ENCODE measurements at places on chromosomes 3 and 15.

DNA sequence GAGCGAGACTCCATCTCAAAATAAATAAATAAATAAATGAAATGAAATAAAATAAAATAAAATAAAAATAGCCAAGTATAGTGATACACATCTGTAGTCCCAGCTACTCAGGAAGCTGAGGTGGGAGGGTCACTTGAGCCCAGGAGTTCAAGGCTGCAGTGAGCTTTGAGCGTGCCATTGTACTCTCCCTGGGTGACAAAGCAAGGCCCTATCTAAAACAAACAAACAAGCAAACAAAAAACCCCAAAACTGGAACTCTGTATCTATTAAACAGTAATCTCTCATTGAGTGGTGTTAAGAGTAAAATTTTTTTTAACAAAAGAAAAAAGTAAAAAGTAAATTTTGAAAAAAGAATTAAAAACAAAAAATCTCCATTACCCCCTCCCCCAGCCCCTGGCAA, 20.8 kb downstream of the EPM2AIP1 start:
- DNase-seq, result no peak

DNA sequence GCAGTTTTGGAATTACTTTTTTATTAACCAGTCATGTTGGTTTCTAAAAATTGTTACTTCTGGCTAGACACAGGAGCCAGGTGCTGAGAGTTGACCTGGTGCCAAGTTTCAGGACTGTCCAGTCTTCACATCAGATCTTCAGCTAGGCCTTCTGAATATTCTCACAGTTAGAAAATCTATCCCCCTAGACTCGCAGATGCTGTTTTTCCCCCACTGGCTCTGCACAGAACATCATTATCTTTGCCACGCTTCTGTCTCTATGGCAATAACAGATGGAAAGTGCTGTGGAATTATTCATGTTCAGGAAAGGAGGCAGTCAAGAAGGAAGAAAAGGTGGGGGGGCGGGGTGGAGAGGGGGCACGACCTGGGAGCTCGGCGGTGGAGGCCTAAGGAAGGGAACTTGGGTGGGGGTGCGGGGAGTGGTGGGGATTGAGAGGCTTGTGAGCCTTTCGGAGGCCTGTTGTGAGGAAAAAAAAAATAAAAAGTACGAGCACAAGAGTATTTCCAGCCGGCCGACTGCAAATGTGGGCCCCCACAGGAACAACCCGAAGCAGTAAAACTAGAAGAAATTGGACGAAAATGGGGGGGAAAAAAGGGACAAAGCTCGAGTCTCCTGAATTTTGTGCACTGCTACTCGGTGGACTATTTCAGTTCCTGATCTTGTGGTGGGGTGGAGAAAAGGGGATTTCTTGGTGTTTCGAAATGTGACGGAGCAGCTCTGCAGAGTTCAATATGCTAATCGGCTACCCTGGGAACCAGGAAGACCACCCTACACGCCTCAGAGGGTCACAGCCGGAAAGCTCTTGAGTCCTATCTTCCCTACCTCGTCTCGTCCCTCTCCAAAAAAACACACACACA, 1.5 kb upstream of the SKIL start:
- no peak for DNase-seq

- no peak for DNase-seq
Observed at GRCh38 chr3:12835052-12835665, 6.2 kb downstream of the RPL32 start.

DNA sequence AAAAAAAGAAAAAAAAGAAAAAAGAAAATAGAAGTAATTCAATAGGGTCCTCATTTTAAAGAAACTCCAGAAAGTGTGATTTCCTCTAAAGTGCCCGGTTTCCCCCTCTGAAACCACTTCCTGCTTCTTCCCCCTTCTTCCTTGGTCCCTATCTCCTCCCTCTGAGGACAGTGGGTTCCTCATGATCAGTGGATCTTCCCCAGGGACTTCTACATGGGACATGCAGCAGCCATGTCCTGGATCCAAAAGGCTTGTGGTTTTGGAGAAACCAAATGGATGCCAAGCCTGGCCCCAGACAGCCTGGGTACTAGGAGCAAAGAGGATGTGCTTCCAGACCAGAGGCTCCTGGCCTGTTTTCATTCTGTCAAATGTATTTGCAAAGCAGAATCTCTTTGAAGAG, 26.6 kb upstream of the SMAD6 start:
- no peak for DNase-seq

DNA sequence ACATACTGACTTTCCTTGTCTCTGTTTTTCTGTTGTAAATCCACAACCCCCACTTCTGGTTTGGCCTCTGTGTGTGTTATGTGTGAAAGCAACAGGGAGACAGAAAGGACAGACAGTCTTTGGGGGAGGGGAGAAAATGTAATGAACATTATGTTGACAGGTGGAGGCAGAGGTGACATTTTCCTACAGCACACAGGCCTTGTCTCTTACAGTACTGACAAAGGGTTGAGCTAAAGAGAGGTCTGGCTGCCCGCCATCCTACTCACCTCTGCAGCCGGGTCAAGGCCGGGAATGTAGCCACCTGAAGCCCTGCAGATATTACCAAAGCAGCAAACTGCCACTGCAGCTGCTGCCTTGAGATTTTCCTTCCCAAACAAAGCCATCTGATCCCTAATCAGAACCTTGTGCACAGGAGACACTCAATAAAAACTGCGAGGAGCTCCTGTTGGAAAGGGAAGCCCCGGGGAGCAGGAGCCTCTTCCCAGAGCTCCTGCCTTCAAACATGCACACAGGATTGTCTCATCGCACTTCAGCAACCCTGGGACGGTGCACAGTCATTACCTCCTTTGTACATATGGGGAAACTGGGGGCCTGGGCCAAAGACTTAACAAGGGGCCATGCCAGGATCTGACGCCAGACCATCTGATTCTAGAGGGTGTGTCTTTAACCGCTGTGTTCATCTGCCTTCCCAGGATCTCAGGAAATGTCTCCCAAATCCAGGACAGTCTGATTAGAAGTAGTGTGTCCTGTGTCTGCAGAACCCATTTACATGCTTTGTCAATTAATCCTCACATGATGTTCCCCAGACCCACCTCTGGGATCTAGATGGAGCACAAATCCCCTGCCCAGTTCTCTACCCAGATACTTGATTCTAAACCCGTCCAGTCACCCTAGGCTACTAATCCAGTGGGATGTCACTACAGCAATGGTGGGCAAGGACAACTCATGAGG, 14.2 kb downstream of the MYO5C start:
- no peak for DNase-seq

DNA sequence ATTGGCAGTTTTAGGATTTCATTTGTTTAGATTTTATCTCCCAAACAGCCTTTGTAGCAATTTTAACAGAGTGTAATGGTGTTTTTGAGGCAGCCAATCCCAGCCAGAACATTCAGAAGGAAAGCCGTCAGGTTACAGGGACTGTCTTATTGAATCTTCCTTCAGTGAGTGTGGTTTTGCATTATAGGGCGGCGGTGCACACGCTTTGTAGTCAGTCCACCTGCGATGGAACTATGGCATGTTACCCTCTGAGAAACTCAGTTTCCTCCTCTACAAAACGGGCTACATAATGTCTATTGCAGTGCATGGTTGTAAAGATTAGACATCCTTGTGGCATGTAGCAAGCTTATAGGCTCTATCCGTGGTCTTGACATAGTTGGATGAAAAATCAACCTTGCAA, 1.0 kb downstream of the LRRC28 start:
- no peak for DNase-seq
